ENCODE measurements at places on chromosomes 3 and 15. TPM values are rescaled to one million over a fixed set of nuclear protein-coding genes. Genes with fewer than 3 reads are reported as not detected.

The HEXA gene
- 54.7 TPM for total RNA-seq

The MAGI1 gene
- total RNA-seq, result 65.7 TPM

The OR5K2 gene
- total RNA-seq, result not detected

GRCh38 chr15:100801256-100801900, 78.3 kb upstream of the ALDH1A3 start:
- DNase-seq, result no peak

DNA sequence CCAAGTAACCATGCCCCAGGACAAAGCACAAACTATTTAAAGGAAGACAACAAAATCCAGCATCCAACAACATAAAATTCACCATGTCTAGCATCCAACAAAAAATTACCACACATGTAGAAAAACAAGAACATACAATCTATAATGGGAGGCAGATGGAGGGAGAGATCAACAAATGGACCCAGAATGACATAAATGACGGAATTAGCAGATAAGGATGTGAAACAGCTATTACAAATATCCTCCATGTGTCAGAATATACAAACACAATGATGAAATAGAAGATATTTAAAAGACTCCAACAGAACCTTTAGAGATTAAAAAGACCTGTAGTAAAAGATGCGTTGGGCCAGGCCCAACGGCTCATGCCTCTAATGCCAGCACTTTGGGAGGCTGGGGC, 10.8 kb downstream of the LYSMD4 start:
- no peak for DNase-seq

The FAN1 gene
- total RNA-seq, result 28.2 TPM

The LRTM1 gene
- not detected for total RNA-seq

GRCh38 chr3:159635047-159635641, 353.5 kb upstream of the IL12A start:
- DNase-seq, result no peak

The POMGNT2 gene
- 12.9 TPM for total RNA-seq

The GADL1 gene
- total RNA-seq, result 0.15 TPM

GRCh38 chr3:128352326-128352725, 114.4 kb downstream of the DNAJB8 start:
- no peak for DNase-seq

DNA sequence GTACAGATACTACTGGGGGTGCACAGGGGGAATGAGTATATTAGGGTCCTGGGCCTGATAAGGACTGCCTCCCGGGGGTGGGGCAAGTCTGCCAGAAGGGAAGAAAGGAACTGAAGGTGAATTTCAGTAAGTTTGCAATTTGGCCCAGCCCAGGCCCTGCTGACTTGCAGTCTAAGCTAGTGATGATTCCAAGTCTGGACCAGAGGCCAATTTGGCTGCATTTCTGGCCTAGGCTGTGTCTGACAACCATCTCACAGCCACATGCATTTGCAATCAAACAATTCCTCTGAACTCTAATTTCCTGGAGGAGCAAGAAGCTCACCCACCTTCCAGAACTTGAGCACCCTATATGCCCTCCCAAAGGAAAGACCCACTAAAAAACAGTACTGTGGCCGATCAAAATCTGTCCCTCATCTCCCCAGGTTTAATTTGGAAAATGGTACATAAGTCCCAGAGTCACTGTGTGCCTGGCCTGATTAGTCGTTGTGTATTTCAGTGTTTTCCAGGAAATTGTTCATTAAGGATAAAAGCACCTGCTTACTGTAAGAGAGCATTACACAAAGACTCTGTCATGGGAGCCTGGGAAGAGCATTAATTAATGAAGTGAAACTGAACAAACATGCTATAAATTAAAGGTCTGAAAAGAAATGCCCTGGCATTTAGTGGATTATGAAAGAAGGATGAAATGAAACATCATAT, 114.5 kb downstream of the MEGF11 start:
- DNase-seq, result no peak

- no peak for DNase-seq
Measured at GRCh38 chr3:41208507-41209220, 9.4 kb downstream of the CTNNB1 start.

- DNase-seq, result no peak
Measured at GRCh38 chr3:162367429-162368260, 871.0 kb downstream of the OTOL1 start.

The CHRFAM7A gene
- 4.3 TPM for total RNA-seq

GRCh38 chr3:52177701-52178042, 20.3 kb upstream of the ALAS1 start:
- DNase-seq, result no peak

- no peak for DNase-seq
Measured at GRCh38 chr3:179970746-179971145, 66.0 kb downstream of the PEX5L start.

The GOLGA6L10 gene
- total RNA-seq, result 2.0 TPM

GRCh38 chr3:121018917-121019321, 110.9 kb downstream of the STXBP5L start:
- peak; percentile 31 for DNase-seq

All from H9 (cell line).